Head of caudate nucleus (tissue), 42 donors: ENCODE measurements at places on chromosomes 2 and 18.

DNA sequence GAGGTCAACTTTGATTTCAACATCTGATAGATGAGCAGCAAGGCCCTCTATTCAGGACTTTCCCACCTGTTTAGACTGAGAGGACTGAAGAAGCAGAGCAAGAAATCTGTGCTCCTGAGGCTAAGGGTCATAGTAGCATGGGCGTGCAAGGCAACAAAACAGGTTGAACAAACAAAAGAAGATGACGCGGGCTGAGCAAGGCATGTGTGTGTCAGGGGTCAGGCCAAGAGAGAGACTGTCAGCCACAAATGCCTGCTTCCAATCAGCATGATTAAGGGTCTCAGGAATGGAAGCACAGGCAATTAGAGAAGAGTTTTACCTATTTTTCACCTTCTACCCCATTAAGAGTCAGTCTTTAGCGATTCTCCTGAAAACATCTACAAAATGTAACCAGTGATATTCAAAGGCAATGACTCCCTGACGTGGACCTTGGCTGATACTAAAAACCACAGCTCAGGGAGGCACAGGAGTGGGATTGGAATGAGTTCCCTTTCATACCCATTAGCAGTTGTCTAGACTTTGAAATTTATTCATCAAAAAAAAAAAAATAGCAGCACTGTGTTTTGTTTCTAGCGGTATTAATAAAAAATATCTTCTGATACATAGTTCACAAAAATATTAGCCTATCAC is 81.9 kb downstream of the DYNAP start:
- DNase-seq, result no peak

- DNase-seq, result no peak
Measured at GRCh38 chr2:8567469-8568260, 114.2 kb upstream of the ID2 start.

- DNase-seq, result no peak
Measured at GRCh38 chr2:196601430-196602306, 37.8 kb upstream of the CCDC150 start.

- no peak for DNase-seq
Measured at GRCh38 chr2:145692971-145693478, 1173.1 kb upstream of the ZEB2 start.

DNA sequence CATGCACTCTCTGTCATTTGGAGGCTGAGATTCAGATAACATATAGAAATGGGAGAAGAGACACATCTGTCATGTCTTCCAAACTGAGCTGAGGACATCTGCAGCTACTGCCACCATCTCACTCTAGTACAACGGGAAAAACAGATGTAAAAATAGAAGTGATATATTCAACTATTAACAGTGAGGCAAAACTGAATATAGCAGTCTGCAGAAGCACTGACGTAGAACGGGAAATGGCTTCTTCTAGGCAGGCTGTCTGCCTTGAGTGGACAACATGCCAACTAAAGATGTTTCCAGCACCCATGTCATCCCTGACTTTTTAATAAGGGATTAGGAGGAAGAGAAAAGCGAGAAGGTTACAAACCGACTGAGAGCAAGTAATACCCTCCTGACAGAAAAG is 51.6 kb downstream of the MRPL33 start:
- DNase-seq, result no peak

DNA sequence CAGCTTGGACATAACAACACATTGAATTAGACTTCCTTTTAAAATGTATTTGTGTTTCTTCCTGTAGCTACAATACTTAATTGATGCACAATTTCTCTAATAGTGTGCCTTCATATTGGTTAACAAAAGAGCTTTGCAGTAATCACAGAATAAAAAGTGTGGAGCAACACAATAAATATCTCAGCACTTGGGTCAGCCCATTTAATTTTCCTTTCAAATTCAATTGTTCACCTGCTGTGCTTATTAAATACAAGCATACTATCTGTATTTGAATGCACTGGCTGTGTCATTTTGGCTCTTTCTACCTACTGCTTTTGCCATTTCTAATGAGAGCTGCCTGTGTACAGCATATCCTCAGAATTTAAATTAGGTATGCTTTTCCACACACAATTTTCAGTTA is 1641.3 kb upstream of the SLC39A10 start:
- DNase-seq, result no peak

DNA sequence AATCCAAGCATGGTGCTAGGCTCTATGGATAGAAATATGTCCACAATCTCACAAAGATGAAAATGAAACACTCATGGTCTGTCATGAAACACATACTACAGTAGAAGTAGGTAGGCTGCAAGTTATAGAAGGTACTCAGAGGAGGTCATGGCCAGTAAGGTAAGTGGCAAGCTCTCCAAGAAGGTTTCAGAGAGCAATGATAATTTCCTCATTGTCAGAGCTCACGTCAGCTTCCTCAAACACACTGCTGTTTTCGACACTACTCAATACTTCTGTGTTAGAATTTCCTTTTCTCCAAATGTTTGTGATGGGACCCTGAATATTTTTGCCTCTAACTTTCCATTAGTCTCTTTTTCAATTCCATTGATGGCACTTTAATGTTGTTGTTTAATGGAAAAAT is 25.5 kb downstream of the CCDC141 start:
- no peak for DNase-seq

- DNase-seq, result no peak
Measured at GRCh38 chr2:25374411-25374810, 32.7 kb upstream of the DNMT3A start.

- DNase-seq, result no peak
Measured at GRCh38 chr2:199848389-199849130, 2.4 kb downstream of the FTCDNL1 start.

- DNase-seq, result no peak
Measured at GRCh38 chr2:187438455-187438854, 9.6 kb downstream of the CALCRL start.
